Dorsolateral prefrontal cortex (tissue), 122 donors: ENCODE measurements at places on chromosomes 11 and 22. TPM values are rescaled to one million over a fixed set of nuclear protein-coding genes. Genes with fewer than 3 reads are reported as not detected.

- DNase-seq = no peak
Measured at GRCh38 chr11:117614728-117615127, 182.3 kb downstream of the DSCAML1 start.

- DNase-seq = no peak
Measured at GRCh38 chr22:27064386-27064785, 407.0 kb downstream of the MIAT start.

DEFB131B gene
- total RNA-seq = not detected

F2 gene
- 1.1 TPM for total RNA-seq

ANGPTL5 gene
- total RNA-seq = 0.19 TPM

TP53I11 gene
- 22.5 TPM for total RNA-seq

ASRGL1 gene
- total RNA-seq = 88.1 TPM

ELMOD1 gene
- total RNA-seq = 76.7 TPM
